Left ventricle myocardium superior (tissue), 1 donor: ENCODE measurements at places on chromosomes 7 and 10.

- DNase-seq, result no peak
These were observed 27.8 kb upstream of the TMEM178B start for GRCh38 chr7:141045842-141046620.

- no peak for DNase-seq
These were observed 193.1 kb downstream of the WDR37 start for GRCh38 chr10:1249142-1249920.

GRCh38 chr7:150845421-150845861 is 6.9 kb upstream of the AOC1 start:
- peak; percentile 80 for DNase-seq

DNA sequence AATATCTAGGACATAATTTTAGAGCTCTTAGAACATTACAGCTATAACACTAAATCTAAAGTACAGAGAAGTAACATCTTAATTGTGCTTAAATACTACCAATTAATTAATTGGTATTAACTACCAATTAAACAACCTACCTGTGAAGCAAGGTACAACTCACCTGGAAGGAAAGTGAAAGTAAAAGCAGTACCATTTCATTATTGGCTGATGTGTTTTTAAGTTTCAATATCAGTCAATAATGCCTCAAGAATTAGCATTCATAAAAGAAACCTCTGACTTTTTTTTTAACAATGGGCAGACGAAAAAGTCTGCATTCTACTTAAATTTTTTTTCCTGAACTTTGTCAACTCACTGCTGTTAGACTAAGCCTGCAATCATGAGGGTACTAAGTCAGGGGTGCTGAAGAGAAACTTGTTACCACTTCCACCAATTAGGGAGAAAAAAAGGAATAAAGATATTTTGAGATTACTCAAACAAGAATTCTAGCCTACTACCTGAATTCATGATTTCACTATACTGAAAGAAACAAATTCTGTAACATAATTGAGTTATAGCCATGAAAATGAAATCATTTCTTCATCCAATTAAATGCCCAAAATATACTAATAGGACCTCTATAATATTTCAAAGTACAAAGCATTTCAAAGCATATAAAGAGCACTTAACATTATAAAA is 19.9 kb downstream of the UPF2 start:
- DNase-seq, result no peak

DNA sequence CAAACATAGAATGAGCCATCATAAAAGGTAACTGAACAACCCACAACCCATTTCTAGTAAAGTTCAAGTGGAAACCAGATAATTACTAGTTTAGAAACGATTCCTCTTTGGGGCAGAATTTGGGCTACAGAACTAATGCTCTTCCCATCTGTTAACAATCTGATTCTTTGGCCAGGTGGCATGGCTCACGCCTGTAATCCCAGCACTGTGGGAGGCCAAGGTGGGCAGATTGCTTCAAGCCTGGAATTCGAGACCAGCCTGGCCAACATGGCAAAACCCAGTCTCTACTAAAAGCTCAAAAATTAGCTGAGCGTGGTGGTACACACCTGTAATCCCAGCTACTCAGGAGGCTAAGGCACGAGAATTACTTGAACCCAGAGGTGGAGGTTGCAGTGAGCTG is 18.5 kb downstream of the CYP51A1 start:
- DNase-seq, result no peak

DNA sequence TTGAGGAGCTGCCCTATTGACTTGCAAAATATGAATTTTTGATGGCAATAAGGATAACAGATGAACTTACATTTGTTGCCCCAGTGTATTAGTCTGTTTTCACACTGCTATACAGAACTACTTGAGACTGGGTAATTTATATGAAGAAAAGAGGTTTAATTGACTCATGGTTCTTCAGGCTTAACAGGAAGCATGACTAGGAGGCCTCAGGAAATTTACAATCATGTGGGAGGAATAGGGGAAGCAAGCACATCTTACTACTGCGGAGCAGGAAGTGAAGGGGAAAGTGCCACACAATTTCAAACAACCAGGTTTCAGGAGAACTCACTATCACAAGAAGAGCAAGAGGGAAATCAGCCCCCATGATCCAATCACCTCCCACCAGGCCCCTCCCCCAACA is 57.9 kb downstream of the ZNF22 start:
- DNase-seq, result no peak

DNA sequence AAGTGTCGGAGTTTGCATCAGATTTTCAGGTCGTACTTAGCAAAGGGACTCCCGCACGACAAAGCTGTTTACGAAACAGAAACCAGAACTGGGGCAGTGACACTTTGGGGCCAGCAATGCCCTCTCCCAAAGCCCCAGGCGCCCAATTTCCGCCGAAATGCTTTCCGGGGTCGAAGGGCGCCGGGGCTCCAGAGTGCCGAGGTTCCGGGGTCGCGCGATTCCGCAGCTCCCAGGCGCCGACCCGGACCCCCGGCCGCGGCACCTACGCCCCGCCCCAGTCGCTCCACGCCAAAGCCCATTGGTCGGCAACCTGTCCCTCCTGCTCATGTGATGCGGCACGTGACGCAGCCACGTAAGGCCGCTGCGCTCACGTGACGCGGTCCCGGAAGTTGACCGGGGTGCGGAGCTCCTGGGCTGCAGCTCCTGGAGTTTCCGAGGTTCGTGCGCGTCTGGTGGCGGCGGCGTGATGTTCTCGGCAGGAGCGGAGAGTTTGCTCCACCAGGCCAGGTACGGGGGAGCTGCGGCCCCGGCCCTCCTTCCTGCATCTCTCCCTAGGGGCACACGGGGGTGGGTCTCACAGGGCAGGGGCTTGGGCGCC is at the start of gene AP5Z1:
AP5Z1 (plus strand) TSS at position 374 of the 598 bp plus-strand sequence; CDS start at position 467, 93 bp downstream.
- DNase-seq, result peak; percentile 99

DNA sequence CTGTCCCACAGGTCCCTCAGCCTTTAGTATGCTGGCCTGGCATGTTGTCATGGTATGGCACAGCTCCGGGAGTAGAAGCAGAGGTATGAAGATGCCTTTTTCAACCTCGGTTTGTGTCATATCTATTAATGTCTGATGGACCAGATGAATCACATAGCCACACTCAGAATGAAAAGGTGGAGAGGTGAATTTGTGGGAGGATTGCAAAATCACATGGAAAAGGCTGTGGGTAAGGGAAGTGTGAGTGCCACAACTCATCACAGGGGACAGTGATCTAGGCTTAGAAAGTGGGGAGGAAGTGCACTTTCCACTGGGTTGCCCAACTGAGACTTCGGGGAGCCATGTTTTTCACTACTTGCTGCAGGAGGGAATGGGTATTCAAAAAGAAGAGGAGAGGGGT is 190.7 kb downstream of the WDR11 start:
- no peak for DNase-seq

- DNase-seq, result peak; percentile 34
These were observed 82.9 kb downstream of the VIPR2 start for GRCh38 chr7:159061674-159062212.

DNA sequence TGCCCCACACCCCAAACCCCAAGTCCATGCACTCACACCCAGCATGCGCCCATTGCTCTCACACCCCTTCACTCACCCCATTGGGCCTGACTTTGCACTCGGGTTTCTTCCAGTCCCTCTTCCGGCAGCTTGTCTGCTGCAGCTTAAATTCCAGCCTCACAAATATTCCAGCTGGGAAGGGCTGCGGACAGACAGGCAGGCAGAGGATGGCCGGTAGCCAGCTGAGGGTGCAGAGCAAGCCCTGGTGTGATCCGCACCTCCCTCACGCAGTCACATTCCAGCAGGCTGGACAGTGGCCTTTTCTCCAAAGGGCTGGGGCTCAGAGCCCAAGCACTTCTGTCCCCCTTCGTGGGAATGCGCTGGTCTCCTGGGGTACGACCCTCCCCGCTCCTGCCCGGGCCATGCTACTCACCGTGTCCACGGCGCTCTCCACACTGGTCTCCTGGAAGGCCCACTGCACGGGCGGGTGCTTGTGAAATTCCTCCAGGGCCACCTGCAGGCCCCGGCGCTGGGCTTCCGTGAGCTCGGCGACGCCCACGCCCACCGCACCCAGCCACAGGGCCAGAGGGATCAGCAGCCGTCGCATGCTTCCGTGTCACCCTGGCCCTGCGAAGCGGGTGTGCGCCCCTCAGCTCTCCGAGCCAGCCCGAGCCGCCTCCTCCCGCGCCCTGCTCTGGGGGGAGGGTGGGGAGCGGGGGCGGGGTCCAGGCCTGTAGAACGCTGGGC is 1.2 kb downstream of the RARRES2 start:
- peak; percentile 79 for DNase-seq

GRCh38 chr10:114384181-114384580 is 20.1 kb downstream of the AFAP1L2 start:
- peak; percentile 34 for DNase-seq

- no peak for DNase-seq
These were observed 99.5 kb downstream of the VTI1A start for GRCh38 chr10:112546474-112546873.

DNA sequence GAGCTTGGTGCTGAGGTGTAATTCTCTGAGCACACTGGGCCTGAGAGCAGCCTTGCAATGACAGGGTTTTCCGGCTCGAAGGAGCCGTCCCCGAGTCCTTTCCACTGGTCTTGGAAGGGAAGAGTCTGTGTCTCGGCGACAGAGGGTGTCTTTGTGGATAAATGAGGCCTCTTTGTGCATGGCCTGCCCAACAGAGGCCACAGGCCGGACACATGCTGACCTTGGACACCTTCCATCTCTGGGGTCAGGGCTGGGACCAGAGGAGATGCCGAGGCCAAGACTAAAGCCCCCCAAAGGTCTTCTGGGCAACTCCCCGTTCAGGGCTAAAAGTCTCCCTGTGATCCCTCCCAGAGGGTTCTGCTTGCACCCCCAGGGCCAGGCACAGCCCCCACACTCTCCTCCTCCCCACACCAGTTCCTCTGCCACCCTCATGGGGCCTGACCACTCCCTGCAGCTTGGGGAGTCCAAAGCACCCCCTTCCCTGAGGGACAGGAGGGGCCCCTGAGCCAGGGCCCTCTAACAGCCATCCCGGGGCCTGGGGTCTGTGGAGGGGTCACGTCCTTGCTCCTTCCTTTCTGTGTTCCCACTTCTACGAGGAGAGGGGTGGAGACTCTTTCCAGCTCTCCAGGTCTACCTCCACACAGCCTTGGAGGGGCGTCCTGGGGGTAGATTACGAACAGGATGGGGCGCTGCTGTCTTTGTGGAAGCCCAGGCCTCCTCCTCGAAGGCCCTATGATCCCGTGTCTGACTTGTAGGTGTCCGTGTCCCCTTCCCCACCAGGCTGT is 130.6 kb upstream of the FAM20C start:
- DNase-seq, result peak; percentile 12

- no peak for DNase-seq
These were observed 17.0 kb downstream of the TMEM236 start for GRCh38 chr10:17768957-17769356.

GRCh38 chr10:53430127-53430891 is 657.7 kb upstream of the MBL2 start:
- DNase-seq, result no peak

DNA sequence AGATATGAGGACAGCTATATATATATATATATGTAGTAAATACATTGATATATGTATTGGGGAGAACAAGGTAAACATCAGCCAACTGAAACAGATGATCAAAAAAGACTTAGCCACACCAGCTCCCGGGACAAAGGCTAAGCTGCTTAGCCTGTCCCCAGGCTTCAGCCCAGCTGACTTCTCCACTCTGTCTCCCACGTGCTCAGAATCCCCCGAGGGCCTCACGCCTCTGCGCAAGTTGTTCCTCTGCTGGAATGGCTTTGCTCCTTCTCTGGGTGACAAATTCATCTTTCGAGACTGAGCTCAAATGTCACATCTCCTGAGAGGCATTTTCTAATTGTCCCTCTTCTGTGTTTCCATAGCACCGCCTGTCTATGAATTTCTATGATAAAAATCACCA is 8.6 kb upstream of the INSIG1 start:
- no peak for DNase-seq

- no peak for DNase-seq
These were observed 94.2 kb downstream of the CUL2 start for GRCh38 chr10:34995925-34996324.

- no peak for DNase-seq
These were observed 297.2 kb upstream of the KAT6B start for GRCh38 chr10:74529205-74529604.

GRCh38 chr7:25712500-25712899 is 439.5 kb upstream of the NFE2L3 start:
- no peak for DNase-seq

DNA sequence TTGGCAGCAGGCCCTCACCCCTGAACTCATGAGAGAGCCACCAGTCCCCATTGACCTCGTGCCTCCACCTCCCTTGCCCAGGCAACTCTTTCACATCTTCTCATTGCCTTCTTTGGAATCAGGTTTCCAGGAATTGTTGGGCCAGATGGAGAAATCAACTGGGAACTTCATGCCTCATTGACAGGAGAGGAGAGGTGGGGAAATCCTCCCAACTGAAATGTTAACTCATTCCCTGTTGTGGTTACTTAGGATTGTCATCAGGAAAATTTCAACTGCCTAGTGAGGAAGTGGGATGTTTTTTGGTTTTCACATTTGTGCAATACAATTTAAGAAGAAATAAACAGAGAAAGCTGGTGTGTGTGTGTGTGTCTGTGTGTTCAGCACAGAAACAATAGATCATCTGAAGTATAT is 106.6 kb upstream of the INHBA start:
- no peak for DNase-seq

DNA sequence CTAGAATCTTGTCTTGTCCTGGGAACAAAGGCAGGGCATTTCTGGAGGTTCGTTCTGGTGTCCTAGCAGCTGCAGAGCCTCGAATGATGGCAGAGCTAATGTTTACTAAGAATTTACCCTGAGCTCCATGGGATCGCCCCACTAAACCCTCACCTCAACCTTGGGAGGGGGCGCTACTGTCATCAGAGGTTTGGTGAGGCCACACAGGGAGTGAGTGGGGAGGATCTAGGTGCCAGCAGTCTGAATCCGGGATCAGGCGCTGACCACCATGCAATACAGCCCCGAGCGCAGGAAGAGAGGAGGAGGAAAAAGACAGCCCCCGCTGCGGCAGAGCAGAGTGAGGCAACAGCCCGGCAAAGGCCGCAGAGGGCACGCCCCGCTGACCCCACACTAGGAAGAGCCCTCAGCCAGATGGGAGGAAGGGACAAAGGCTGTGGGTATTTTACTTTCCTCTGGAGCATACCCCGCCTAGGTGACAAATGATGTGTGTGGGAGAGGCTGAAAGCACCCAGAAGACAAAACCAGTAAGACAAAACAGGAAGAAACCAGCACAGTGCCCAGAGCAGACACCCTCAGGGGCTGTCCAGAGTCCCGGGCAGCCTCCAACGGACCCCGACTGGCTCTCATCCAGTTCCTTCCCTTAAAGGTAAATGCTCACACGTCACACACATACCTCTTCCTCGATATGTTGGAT is 103.5 kb downstream of the FAM53B start:
- peak; percentile 64 for DNase-seq

DNA sequence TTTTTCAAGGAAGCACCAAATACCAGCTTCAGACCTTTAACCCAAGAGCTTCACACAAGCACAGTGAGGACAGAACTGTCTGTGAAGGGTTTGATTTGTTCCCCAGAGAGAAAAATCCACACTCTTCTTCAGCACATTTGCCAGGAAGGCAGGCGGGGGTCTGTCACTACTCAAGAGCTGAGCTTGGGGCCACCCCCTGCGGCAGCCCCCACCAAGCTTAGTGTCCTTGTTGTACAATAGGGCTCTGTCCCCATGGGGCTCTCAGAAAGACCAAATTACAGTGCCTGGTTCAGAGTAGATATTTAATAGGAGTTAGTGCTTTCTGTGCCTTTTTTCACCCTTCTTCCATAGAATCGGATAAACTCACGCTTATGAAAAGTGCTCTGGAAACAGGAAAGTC is 12.4 kb downstream of the ECHDC3 start:
- no peak for DNase-seq
